Stimulated activated CD8-positive, alpha-beta memory T cell treated with anti-CD3 and anti-CD28 coated beads, Interleukin-4, amount 100 ng/mL, for 1 hour (primary cell): ENCODE measurements at places on chromosomes 12 and 14.

DNA sequence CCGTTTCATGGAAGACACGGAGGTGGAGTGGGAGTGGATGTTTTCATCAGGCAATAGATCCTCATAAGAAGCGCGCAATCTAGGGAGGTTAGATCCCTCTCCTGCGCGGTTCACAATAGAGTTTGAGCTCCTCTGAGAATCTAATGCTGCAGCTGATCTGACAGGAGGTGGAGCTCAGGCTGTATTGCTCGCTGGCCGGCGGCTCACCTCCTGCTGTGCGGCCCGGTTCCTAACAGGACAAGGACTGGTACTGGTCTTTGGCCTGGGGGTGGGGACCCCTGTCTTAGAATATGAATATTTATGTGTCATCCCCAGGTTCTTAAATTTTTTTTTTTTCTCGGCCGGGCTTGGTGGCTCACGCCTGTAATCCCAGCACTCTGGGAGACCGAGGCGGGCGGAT is 36.7 kb downstream of the PRICKLE1 start:
- no peak for DNase-seq

GRCh38 chr12:49777800-49778748 is 36.7 kb downstream of the TMBIM6 start:
- DNase-seq = peak; percentile 59

- no peak for DNase-seq
Observed at GRCh38 chr12:117450209-117450608, 88.8 kb upstream of the NOS1 start.

DNA sequence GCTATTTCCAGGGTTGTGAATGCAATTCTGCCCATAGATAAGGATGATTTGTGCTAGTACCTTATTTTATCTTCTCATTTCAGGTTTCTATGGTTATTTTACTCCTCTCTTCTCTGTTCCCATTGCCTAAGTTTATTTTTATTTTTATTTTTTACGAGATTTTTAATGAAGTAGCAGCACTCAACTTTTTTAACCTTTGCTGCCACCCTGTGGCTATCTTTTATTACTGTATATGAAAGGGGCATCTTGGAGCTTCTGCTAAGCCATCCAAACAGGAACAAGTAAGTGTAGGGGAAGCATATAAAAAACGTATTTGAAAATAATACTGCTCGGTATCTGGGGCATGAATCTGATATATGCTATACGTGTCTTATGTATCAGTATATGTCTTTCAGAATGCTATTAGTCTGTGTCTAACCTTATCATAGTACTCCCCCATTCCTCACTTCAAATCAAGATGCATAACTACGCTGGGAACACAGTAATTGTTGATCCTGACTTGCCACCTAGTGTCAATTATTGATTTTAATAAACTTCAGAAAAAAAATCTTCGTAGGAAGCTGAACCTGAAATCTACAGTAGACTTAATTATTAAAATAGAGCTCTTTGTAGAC is 60.3 kb downstream of the KLRG1 start:
- DNase-seq = no peak

GRCh38 chr12:102570256-102570655 is 89.9 kb upstream of the IGF1 start:
- DNase-seq = no peak

GRCh38 chr12:12717586-12718380 is 615 bp downstream of the CDKN1B start:
- DNase-seq = no peak

DNA sequence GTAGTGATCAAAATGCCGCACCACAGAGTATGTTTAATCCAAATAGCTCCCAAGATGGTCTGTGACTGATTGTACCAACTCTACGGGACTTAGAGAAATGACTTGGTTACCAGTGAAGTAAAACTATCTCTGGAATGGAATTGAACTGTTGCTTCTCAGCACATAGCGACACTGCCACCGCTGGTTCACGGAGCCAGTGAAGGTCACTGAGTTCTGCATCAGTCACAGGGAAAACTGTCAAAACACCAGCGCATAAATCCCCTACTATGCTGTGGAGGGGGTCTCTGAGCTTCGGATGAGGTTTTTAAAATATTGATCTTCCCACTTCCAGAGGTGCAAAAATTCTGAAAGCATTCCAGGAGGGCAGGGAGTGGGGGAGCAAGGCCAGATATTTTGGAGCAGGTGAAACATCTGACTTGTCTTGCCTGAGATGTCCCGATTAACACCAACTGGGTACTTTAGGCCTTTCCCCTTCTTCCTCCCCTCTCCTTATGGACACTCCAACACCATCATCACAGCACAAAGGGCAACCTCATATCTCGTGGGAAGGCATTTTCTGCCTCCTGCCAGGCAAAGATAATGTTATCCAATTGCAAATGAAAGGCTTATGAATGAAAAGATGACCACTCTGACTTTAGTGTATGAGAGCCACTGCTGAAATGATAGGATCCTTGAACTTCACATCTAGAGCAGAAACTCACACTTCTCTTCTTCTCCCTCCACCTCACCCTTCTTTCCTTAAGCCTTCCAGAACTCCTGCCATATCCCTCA is 2.0 kb upstream of the PLXNC1 start:
- DNase-seq = no peak

GRCh38 chr14:104192883-104193245 is 54.5 kb downstream of the KIF26A start:
- DNase-seq = no peak

- no peak for DNase-seq
Observed at GRCh38 chr12:116595672-116596071, 36.5 kb downstream of the MAP1LC3B2 start.

DNA sequence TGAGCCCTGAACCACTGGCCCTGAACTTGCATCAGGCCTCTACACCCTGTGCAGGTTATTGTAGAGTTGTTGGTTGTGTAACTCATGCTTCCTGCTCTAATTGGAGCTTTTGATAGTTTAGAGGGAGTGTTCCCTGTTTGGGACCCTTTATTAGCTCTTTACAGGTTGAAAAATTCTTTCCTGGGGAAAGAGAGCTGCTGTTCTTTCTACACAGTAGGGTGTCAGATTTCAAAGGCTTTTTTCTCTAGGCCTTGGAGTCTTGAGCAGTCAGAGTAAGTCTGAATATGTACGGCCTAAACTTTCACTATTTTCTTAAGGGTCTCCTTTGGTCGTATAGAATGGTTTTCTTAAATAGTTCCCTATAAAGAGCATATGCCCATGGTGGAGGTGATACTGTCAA is 60.8 kb upstream of the NEDD1 start:
- DNase-seq = no peak

- DNase-seq = no peak
Observed at GRCh38 chr14:102116361-102117180, 23.1 kb upstream of the WDR20 start.

GRCh38 chr14:54438703-54439102 is 2.5 kb downstream of the CNIH1 start:
- DNase-seq = no peak

GRCh38 chr12:94427501-94428381 is 31.9 kb downstream of the CEP83 start:
- DNase-seq = no peak

DNA sequence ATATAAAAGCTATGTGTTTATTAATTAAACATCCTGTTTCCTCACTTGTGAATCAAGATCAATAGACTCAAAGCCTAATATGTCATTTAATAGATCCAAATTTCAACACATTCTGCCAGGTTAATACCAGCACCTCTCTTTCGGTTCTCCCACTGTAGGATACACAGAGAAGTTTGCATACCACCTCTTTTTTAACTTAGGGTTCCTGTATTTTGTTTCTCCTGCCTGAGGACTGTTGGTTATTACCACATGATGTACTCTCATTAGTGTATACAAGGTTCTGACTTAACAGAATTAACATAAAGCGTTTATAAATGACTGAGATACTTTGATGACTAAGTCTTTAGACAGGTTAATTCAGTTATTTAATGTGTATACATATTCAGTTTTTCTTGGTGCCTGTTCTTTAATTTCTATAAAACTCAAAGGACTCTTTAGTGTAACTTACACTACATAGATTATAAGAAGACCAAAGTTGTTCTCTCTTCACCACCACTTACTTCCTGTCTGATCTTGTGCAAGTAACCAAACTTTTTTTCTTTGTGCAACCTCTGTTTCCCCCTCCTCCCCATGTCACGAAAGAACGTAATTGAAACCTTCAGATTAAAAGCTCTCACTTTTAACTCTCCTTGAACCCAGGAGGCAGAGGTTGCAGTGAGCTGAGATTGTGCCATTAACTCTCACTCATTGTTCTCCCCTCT is 89.8 kb upstream of the DNM1L start:
- no peak for DNase-seq

- DNase-seq = no peak
Observed at GRCh38 chr14:81684696-81685095, 151.0 kb upstream of the SEL1L start.

DNA sequence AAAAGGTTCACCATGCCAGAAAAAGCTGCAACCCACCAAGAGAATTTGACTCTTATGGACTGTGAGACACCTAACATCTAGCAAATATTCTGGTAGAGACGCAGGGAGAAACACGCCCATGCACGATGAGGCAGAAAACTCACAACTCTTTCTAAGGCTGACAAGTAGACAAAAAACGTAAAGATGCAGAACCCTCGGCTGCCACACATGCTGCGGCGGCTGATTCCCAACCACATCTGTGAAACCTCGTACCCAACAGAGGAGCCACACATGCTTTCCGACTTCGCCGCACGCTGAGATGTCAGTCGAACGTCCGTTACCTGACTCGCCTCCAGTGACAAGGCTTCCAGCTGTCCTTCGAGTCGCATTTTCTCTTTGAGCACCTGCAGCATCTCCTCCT is 21.8 kb downstream of the GOLGA3 start:
- no peak for DNase-seq

DNA sequence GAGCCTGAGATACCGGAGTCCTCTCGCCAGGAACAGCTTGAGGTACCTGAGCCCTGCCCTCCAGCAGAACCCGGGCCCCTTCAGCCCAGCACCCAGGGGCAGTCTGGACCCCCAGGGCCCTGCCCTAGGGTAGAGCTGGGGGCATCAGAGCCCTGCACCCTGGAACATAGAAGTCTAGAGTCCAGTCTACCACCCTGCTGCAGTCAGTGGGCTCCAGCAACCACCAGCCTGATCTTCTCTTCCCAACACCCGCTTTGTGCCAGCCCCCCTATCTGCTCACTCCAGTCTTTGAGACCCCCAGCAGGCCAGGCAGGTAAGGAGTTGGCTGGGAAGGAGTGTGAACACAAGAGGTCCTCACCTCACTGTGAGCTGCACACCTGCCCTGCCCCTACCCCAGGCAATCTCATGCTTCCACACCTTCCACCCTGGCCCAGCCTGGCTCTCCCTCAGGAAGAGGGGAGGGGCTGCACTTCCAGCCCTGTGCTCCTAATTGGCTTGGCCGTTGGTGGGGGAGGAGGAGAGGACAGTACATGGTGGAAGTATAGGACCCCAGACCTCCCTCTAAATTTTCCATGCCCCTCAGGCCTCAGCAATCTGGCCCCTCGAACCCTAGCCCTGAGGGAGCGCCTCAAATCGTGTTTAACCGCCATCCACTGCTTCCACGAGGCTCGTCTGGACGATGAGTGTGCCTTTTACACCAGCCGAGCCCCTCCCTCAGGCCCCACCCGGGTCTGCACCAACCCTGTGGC is 6.2 kb downstream of the C1QL4 start:
- no peak for DNase-seq

- no peak for DNase-seq
Observed at GRCh38 chr14:92647797-92648279, 100.6 kb downstream of the LGMN start.

- DNase-seq = no peak
Observed at GRCh38 chr12:119207063-119207560, 28.4 kb downstream of the HSPB8 start.

GRCh38 chr12:13875744-13876143 is 105.7 kb downstream of the GRIN2B start:
- DNase-seq = no peak

DNA sequence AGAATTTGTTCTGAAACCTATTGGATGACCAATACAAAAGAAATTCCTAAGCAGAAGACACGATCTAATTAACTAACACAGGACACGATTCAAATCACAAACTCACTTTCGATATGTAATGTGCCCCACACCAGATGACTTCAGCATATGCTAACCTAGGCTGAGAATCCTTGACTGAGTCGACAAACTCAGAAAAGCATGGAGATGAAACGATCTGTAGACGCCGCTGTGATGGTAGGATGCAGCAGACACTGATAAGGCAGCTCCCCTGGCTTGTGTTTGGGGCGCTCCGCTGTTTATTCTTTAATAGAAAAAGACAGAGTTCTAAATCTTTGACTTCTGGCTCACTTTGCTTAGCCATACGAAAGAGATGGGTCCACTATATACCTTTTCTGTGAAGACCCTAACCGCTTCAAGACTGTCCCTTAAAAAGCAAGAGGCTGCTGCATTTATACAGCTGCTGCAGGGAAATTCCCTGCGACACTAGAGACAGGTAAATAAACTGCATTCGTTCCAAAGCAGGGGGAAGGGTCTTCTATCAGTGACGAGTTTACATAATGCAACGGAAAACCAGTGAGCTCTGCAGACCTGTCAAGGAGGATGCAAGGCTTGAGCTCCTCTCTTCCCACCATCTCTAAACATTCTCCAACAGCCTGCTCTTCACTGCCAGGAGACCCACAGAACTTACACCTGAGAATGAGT is 929 bp downstream of the CHD8 start:
- DNase-seq = no peak

DNA sequence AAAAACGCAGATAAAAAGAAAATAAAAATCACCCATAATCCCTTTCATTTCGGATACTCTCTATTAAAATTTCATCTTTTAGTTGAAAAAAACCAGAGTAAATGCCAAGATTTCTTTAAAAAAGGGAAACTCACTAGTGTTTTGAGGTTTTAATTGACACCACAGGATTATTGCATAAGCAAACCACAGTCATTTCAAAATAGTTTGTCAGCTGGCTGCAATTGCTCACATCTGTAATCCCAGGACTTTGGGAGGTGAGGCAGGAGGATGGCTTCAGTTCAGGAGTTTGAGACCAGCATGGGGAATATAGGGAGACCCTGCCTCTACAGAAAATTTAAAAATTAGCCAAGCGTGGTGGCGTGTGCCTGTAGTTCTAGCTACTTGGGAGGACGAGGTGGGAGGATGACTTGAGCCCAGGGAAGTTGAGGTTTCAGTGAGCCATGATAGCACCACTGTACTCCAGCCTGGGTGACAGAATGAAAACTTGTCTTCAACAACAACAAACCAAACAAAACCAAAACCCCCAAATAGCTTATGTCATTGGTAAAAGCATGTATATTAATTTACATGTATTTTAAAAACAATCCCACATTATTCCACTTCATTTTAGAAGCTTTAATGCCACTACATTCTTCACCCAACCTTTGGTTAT is 48.8 kb downstream of the SYNE2 start:
- DNase-seq = no peak

DNA sequence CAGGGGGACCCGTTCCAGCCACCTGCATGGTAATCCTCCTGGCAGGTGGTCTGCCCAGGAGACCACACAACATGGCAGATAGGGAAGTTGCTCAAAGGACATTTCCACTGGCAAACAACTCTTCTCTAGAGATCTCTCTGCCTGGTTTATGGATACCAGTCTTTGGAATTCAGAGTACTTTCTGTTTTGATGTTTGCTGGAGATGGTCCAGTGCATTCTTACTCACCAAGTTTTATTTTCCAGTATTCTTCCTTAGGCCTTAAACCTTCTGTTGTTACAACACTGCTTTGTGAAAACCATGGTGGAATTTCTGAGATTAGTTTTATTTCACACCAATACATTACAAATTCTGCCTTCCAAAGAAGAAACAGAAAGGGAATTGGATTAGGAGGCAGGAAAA is 428.3 kb downstream of the FUT8 start:
- DNase-seq = no peak

- no peak for DNase-seq
Observed at GRCh38 chr12:122001466-122002209, 20.0 kb upstream of the BCL7A start.

GRCh38 chr12:55607821-55608594 is 28.7 kb upstream of the OR10P1 start:
- no peak for DNase-seq
